ENCODE measurements at places on chromosomes 7 and 10.
A peak's percentile ranks its signal among the peaks of the same experiment; 100 is the strongest.

DNA sequence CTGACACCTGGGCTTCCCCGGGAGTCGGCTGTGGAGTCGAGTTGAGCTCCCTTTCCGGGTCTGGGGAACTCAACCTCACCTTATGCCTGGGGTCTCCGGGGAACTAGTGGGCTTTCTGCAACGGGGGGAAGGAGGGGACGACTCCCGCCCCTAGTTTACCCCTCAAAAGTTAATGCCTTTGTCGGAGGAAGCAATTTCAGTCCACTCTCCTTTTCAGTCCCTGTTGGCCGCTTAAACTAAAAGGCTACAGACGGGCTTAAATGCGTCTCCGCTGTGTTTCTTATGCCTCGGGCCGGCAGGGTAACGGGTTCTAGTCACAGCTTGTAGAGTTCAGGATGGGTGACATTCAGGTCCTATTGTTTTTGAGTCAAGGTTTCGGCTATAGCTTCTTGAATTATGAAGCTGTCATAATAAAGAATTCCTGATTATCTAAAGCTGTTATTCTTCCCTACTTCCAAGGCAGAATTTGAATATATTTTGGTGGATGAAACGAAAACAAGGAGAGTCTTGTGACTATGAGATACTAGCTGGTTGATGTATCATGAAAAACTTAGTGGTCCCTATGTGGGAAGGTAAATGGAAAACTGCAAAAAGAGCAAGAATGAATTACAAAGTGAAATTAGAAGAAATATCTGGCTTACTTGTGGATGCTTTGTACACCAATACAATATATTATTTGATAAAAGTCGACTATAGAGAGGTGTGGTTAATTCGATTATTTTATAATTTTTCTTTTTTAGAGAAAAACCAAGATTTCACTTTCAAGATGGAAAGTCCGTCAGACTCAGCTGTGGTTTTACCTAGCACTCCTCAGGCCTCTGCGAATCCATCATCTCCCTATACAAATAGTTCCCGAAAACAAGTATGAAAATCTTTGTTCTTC lies 495 bp downstream of the SFR1 start:
- DNase-seq: no peak

DNA sequence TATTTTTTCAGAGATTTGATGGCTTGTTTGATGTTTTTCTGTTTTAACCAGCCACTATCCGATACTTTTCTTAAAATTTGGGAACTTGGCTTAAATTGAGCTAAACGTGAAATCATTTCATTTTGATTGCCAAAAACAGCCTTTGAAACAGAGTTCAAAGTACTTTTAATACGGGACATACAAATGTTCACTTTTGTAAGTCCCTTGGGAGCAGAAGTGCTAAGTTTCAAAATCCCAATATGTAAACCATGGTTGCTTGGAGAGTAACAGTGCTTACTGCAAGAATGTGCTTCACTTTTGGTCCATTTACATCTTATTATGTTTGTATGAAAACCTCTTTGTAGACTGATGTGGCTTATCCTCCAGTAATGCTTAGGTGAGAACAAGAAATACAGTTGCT lies 10.9 kb downstream of the PNPLA8 start:
- no peak for DNase-seq

DNA sequence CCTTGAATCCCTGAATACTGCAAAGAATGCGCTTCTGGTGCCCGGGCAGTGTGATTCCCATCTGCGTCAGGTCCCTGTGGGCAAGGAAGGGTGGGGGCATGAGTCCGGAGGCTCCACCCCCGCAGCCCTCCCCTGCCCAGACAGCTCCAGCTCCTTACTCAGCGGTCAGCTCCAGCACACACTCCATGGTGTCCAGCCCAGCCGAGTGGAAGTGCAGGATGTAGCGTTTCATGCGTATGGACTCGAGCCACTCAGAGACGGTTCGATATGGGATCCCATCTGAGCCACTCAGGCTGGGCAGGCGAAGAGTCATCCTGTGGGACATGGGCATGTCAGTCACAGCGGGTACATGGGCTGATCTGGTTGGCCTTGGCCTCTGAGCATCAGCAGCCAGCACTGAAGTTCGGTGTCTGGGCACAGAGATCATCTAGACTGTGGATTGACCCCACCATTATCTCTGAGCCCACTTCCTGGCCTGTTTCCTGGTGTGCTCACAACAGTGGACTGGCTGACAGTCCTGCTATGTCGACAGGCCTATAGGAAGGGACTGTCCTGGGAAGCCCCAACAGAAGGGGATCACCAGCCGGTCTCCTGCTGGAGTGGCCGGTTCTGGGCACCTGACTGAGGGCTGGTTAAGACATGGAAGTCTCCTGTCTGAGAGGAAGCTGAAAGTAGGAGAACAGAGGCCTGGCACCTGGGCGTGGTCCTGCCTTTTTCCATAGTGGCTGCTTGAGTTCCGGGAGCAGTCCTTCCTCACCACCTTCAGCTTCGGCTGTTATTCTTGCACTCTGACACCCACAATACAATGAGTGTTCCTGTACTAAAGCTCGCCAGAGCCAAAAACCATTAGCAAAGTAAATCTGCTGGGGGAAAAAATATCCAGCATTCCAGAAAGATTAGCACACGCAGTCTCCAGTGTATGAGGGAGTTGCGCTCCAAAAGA lies 10.6 kb downstream of the ZYX start:
- no peak for DNase-seq

DNA sequence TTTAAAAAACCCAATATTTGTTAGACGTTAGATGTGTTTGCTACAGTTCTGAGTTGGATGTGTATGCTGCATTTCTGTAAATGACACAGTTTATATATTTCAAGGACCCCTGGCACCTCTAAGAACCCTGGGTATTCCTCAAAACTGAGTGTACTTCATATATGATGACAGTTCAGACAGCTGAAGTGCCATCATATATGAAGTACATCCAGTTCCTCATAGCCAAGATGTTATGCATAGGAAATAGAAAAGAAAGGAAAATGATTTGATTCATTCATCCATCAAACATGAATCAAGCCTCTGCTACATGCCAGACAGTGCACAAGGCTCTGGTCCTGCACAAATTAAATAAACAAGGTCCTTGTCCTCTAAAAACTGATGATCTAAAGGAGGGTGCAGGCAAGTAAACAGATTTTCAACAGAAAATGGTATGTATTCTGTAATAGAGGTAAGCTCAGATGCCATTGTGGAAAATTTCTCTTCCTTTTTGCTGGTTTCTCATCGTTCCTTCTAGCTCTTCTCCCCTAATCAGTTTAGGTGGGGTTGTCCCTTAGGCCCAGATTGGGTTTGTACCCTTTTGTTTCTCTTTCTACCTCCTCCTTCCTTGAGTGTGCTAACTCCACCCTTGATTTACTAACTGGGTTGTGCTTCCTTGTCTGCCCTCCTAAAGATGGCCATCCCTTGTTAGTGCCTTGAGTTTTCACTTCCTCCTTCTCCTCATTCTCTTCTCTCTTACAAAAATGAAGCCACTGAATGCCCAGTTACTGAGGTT lies 25.3 kb upstream of the SMIM30 start:
- no peak for DNase-seq

DNA sequence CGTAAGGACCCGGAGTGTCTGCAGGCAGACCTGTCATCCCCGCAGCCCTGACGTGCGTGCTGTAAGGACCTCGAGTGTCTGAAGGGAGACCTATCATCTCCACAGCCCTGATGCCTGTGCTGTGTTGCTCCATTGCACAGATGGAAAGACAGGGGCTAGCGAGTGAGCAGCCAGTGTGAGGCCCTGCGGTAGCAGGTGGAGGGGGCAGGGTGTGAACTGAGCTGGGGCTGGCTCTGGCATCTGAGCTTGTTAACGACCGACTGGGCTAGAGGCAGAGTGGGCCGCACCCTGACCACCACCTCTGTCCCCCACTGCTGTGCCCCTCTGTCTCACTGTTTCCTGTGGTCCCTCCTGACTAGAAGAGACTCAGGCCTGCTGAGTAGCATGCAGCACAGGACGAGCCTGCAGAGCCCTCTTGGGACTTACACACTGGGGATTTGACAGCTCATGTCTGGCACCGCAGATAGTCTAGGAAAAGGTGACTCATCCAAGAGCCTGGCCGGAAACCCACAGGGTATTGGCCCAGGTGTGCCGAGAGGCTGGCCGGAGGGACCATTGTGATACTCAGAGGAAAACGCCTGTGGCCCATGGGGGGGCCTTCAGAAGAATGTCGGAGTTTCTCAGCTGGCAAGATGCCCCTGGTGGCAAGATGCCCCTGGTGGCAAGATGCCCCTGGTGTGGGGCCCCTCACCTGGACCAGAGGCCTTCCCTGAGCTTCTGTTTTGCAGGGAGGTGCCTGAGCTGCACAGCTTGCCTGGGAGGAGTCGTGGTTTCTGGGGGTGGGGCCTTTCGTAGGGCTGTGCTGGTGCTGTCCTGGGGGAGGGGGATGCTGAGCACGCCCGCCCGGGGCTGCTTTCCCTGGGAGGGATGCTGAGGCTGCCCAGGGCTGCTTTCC lies 34.3 kb downstream of the INPP5A start:
- DNase-seq: peak; percentile 79

- DNase-seq: no peak
Measured at GRCh38 chr10:86263907-86264306, 102.7 kb downstream of the GRID1 start.

Data from Panc1 (cell line).